Germinal center (tissue), 1 donor: ENCODE measurements at places on chromosomes 6 and 20.

DNA sequence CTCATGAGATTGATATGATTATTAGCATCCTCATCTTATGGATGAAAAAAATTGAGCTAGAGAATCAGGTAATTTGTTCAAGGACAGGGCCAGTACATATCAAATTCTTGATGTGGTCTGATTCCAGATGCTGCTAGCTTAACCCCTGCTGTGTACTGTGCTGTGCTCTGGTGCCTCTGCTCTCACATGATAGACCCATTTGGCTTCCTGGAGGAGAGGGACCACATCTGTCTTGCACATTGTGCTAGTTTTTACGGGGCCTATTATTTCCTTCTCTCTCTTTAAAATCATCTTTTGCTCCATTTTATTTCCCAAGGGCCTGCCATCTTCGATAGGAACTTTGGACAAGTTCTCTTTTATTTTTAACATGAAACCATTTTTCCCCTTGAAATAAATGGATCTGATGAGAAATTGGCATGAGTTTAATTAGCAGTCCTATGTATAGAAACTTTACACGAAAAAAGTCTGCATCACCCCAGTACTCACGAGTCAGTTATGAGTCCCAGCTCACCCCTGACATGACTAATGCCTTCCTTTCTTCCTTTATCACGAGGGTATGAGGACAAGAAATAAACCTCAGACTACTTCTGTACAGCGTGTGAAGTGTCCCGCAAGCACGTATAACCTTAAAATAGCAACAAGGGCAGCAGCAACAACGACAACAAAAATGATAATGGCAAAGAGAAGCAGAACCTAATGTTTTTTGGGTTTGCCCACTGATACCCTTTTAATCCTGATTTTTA is 26.5 kb downstream of the CD109 start:
- DNase-seq: no peak

- no peak for DNase-seq
Observed at GRCh38 chr20:33298391-33298790, 15.4 kb downstream of the BPIFB1 start.

- no peak for DNase-seq
Observed at GRCh38 chr6:9131616-9132015, 696.3 kb upstream of the SLC35B3 start.

DNA sequence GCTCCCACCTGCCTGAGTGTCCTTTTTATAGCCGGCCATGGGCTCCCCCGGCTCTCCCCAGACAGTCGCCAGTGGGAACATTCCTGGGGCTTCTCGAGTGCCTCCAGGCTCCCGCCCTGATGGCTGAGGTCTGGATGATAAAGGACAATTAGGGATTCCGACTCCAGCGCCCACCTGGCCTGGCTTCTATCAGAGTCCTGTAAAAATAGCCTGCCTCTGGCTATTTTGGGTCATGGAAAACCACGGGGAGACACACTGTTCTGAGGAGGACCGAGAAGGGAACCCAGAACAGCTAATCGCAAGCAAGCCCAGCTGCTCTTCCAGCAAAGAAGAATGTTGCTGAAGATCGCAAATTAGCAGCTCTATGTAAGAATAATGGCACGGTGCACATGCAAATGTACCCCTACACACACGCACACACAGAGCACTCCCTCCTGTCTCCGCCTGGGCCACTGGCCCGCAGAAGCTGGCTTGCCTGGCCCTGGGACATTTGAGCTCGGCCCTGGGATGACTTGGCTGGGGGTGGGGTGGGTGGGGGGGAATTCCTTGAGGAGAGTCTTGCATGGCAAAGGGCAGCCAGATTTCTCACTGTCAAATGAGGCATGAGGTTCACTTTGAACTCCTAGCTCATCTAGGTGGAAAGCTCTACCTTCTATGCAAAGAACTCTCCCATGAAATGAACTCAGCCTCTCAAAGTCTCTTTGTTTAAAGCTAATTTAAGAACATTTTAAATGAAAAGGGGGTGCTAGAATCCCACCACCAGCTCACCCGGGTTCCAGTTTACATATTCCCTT is 55.3 kb downstream of the CTCFL start:
- DNase-seq: peak; percentile 69

GRCh38 chr6:136415351-136416007 is 125.8 kb upstream of the BCLAF1 start:
- no peak for DNase-seq

DNA sequence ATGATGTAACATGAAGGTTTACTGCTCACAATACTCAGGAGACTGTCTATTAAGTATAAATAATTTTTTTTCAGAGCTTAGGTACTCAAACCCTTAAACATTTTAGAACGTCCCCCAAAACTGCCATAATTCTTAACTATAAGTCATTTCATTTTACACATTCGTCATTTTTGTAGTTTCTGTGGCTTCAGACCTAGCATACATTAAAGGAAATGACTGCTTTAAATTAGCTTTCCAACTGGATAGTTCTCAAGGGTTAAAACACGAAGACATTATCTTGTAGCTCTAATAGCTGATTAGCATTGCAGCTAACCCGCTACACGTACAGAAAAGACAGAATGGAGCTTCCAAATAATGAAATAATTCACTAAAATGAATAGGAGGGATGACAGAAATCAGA is 24.9 kb upstream of the PLN start:
- DNase-seq: no peak

DNA sequence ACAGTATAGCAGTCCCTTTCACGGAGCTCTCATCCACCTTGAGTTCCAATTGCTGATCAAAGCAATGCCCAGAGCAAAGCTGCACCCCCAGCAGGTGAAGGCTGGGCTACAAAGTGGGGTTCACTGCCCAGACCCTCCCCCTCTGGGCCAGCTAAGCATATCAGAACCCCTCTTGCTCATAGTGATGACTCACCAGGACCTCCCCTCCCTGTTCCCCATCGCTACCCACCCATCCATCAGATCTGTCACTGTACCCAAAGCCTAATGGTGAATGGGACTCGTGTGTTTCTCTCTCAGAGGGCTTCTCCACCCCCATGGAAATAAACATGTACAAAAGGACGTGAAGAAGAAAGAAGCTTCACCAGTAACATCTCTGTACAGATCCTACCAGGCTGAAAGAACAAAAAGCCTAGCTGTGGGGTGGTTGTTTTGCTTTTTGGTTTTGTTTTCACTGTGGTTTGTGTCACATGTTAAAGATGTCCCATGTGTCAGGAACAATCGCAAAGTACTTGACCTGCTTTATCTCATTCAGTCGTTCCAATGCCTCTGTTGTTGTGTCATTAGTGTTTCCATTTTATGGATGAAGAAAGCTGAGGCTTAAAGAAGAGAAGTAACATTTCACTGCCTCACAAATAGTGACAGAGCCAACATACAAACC is 518.5 kb downstream of the CD83 start:
- DNase-seq: no peak

DNA sequence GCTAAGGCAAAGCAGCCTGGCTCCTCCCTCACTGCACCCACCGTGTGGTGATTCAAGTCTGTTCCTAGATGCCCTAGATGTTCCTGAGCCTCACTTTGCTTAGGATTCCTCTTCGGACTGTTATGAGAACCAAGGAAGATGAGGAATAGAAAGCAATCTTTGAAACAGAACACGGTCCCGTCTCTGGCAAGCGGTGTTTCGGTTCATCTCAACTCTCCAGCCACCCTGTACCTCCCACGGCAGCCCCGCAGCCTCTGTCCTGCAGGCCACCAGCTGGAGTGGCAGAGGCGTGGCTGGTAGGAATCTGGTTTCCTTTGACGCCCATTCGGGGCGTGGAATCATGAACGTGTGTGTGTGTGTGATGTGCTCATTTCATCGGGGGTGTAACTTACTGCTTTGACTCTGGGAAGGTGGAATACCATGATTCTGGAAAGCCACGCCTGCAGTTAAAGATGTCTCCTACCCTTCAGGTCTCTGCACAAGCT is 21.3 kb downstream of the PDE10A start:
- no peak for DNase-seq

DNA sequence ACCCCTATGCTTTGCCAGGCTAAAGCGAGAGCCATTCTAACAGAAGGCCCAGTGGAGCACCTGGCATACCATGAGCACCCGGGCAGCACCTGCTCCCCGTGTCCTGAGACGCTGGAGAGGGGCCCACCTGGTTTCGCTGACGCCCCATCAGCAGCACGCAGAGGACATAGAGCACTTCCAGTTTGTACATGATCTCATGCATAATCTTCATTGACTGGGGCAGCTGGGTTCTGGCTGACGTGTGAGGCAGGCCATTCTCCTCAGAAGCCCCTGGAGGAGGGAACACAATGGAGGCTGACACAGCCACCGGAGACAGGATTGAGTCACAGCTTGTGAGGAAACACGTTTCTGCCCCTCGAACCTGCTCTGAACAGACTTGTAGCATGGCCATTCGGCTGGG is 65.4 kb downstream of the MYH7B start:
- no peak for DNase-seq

DNA sequence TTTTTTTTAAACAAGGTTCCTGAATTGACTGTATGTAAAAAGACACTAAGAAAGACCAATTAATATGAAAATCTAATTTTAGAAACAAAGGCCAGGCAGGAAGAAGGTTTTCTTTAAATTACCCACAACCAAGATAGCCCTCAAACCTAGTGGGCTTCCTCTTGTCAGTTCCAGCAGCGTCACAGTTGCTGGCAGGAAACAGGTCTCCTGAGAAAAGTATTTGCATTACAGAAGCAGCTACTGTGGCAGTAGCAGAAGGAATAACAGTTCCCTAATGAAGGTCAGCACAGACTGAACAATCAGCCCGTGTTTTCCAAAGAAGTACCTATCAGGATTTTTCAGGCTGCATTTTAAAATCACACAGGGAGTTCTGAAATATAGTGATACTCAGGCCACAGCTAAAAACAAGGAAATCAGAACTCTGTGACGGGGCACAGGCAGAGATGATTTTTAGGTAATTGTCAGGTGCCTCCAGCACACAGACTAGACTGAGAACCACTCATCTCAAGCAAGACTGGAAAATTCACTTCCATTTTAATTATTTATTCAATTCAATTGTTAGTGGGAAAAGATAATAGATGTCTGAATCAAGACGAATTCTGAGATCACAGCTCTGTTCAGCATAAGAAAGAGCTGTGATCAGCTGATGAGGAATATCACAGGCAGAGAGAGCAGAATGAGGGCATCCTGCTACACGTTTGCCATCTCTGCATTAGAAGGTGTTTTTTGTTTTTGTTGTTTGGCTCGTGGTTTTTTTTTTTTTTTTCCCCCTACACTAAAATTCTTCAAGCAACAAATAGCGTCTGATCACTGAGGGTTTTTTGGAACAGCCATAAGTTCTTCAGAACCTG is 230.5 kb upstream of the KHDRBS2 start:
- peak; percentile 2 for DNase-seq

GRCh38 chr6:5484692-5485091 is 223.4 kb downstream of the FARS2 start:
- no peak for DNase-seq
